ENCODE measurements at places on chromosomes 7 and 10. TPM values are rescaled to one million over a fixed set of nuclear protein-coding genes. Genes with fewer than 3 reads are reported as not detected.

- no peak for ATAC-seq
Measured at GRCh38 chr7:8601121-8601520, 167.7 kb downstream of the NXPH1 start.

DNA sequence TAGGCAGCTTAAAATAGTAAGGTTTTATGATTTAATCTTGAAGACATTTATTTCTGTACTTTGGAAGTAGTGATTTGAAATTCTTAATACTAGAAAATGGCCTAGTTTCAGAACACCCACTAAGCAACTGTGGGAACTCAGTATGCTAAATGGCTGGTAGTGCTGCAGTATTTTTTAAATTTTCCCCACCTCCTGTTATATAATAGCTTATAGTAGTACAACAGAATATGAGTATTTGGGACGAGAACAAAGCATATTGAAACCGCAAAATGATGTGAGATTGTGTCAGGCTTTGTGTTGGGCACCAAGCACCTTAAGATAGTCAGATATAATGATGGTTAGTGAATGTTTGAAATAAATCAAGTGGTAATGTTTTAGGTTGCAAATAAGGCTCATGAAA lies 8.1 kb downstream of the SHOC2 start:
- ATAC-seq = peak; percentile 63

- no peak for ATAC-seq
Measured at GRCh38 chr7:149310990-149311573, 49.1 kb downstream of the ZNF783 start.

- ATAC-seq = no peak
Measured at GRCh38 chr10:59901470-59901869, 4.9 kb downstream of the CCDC6 start.

- no peak for ATAC-seq
Measured at GRCh38 chr10:111835574-111835973, 348.0 kb downstream of the GPAM start.

DNA sequence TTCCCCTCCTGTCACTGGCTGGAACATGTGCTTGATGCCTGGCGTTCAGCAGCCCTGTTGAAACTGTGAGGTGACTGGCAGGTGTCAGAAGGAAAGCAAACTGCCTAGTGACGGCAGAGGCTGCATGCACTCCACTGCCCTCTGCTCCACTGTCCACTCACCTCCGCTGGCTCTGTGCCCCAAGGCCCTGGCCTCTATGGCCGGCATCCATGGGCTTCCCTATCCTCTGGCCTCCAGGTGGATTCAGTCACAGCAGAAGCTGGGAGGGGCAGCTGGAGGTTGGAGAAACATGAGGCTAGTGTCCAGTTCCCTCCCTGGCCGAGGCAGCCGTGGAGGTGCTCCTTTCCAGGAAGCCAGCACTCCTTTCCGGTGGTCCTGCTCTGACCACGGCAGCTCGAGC lies 31.2 kb upstream of the INSIG1 start:
- no peak for ATAC-seq

The NKX2-3 gene
- not detected for total RNA-seq

Data from activated T-helper 17 cell treated with anti-CD3 and anti-CD28 coated beads, Interleukin-2, amount 50 U/mL, for 72 hours (primary cell).